ENCODE measurements at places on chromosomes 13 and 19.

DNA sequence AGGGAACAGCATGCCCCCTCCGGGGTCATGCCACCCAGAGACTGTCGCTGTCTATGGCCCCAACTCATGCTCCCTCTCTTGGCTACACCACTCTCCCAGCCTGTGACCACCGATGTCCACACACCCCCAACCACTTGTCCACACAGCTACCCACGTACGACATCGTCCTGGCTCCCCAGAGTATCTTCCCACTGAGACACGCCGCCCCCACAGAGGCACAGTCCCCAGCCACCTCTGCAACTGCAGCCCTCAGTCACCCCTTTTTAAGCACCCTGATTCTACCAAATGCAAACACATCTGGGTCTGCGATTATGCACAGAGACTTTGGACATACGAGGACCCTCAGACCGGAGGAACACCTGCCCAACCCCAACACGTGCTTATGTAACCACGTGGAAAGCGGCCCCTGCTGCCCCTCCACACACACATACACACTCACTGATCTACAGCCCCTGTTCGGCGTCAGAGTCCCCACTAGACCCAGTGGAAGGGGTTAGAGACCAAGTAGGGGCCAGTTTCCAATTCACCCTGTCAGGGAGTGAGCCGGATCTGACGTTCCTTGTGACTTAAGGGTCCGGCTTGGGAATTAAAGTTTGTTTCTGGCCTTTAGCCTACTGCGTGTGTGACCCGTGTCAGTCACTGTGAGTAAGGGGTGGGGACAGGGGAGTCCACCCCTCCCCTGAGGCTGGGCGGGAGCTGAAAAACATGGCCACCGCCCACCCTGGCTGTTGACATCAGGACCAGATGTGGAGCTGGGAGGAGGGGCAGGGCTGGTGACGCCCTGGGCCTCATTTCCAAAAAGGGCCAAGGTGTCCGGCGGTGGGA, 11.9 kb upstream of the AXL start:
- DNase-seq, result no peak

GRCh38 chr13:99278200-99278599, 20.0 kb upstream of the GPR18 start:
- no peak for DNase-seq

- no peak for DNase-seq
Measured at GRCh38 chr19:40367577-40368434, 19.3 kb downstream of the PLD3 start.

- DNase-seq, result no peak
Measured at GRCh38 chr19:8340341-8341096, 2.5 kb downstream of the KANK3 start.

All from epithelial cell of prostate (primary cell).